Stimulated activated CD8-positive, alpha-beta memory T cell treated with anti-CD3 and anti-CD28 coated beads, Interleukin-7, amount 100 ng/mL, for 24 hours (primary cell): ENCODE measurements at places on chromosomes 16 and 17.

DNA sequence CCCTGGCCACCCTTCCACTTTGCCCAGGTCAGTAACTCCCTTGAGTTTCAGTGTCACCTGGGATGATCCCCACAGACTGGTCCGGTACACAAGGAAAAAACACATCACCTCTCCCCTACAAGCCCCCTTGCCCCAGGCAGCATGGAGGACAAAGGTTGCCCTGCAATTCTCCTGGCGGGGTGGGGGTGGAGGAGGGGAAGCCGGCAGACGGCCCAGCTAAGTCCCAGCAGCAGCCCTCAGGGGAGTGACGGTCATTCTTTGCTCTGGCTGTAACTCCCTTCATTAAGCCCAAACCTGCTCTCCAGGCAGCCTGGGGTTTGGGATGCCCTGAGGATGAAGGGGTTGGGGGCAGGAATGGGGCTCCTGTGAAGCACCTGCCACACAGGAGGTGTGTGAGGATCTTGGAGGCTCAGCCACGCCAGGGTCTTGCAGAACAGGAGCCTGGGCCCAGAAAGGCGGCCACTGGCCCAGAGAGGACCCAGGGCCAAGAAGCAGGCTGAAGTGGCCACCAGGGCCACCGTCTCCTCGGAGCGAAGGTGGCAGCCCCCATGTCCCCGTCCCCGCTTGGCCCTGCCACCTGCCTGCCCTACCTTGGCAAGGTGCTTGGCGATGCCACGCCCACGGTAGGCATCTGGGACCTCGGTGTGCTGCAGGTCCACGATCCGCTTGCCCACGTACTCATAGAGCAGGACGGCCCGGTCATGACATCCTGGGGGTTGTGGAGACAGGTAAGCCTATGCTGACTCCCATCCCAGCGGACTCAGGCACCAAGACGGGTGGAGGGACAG lies 9.5 kb downstream of the NATD1 start:
- no peak for DNase-seq

DNA sequence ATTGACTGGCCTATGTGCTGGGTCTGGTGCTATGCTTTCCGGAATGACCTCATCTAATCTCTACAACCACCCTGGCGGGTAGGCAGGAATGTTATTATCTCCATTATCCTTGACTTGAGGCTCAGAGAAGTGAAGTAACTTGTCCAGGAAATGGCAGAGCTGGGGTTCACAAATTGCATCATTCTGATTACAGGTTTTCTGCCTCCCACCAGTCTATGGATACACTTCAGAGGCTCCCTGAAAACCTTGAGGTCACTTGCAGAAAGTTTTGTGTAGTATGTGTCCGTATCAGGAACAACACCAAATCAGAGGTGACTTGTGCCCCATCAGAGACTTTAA lies 19.1 kb downstream of the NOD2 start:
- no peak for DNase-seq

- DNase-seq = no peak
These were observed 11.1 kb upstream of the SLC5A11 start for GRCh38 chr16:24834459-24835335.

DNA sequence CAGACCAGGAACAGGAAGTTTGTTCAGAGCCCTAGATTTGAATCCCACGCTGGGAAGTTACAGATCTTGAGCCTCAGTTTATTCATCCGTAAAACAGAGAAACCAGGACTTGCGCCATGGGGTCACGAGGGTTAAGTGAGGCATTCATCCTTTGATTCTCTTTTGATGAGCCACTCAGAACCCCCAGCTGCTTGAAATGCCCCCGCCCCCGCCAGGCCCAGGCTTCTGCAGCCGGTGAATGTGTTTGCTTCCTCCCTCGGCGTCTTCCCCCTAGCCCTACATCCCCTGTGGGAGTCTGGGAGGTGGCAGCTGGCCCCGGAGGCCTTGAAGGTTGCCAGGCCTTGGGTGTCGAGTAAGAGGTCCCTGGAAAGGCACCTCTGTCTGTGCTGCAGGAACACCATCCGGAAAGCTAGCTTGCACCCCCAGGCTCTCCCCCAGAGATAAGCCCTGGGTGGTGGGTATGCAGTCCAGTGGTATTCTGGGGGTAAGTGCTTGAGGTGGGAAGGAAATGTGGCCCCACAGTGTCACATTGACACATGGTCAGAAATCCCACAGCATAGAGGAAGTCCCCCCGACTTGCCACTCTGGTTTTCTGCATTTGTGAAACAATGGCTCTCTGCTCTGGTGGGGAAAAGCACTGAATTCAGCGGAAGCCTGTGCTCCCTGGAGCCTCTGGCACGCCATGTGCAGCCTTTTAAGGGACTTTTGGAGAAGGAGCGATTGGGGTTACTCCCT lies 14.9 kb downstream of the IRF8 start:
- no peak for DNase-seq

GRCh38 chr17:18377437-18378204 lies at the start of gene EVPLL:
TSS of gene EVPLL (plus strand) at chr17:18377778. CDS start at chr17:18380938, 3,160 bp downstream.
- DNase-seq = no peak

DNA sequence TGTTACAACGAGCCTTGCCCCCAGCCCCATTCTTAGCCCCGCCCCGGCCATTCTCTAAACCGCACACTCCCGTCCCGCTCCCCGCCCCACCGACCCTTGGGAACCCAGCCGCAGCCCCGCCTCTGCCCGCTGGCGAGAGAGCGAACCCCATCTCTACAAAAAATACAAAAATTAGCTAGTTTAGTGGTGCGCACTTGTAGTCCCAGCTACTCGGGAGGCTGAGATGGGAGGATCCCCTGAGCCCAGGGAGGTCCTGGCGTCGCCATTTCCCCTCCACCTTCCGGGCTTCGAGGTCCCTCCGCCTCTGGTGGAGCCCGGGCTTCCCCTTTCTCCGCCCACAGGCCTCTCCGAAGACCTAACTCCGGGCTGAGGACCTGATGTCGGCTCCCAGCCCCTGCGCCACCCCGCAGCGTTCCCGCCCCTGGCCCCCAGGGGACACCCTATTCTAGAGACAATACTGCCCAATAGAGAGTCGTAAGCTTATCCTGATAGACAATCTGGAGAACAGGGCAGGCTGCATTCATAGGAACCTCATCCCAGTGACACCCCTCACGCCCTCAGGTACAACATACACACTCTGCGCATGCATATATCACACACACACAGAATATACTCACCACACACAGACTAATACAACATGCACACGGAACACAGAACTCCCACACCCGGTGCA lies 480 bp upstream of the PROCA1 start:
- DNase-seq = no peak
